ENCODE measurements at places on chromosomes 3 and 15.
A peak's percentile ranks its signal among the peaks of the same experiment; 100 is the strongest.

GRCh38 chr3:52240059-52240885, 1.3 kb upstream of the TWF2 start:
- DNase-seq, result peak; percentile 85

GRCh38 chr15:89972085-89972484, 29.0 kb upstream of the ZNF710 start:
- DNase-seq, result no peak

DNA sequence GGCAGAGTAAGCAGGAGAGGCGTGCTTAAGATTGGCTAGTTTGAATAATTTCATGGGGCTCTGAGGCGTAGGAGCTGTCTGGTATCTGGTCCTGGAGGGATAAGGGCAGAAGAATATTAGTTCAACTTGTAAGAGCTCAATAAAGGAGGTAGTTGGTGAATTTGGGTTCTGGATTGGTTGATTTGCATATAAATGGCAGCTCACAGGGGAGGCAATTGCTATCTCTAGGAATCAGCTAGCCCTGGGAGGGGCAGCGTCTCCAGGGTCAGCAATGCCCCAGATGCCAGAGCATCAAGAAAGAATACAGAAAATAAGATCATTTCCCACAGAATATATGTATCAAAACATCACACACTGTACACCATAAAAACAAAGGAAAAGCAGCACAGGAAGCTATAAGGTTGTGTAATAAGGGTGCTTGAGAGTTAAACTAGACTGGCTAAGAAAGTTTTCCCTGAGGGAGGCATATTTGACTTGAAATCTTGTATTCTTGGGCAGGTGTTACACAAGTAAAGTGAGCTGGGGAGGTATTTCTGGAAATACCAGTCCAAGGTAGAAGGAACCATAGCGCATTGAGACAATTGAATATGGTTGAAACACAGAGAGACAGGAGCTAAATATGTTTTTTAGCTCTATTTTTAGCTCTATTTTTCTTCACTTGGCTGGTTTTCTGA, 6.1 kb downstream of the MOBP start:
- DNase-seq, result no peak

DNA sequence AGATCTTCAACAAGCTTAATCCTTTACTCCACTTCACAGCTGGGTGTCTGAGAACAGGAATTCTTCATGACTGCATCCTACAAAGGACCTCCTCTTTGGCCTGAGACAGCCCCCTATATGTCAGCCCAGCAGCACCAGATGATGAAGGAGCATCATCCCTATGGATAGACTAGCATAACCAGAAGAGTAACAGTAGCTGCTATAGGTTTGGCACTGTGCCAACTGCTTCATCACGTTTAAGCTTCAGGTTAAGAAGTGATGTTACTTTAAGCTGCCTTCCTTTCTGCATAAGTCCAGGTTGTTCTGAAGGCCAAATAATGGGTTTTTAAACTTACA, 50.6 kb downstream of the CMSS1 start:
- peak; percentile 46 for DNase-seq

DNA sequence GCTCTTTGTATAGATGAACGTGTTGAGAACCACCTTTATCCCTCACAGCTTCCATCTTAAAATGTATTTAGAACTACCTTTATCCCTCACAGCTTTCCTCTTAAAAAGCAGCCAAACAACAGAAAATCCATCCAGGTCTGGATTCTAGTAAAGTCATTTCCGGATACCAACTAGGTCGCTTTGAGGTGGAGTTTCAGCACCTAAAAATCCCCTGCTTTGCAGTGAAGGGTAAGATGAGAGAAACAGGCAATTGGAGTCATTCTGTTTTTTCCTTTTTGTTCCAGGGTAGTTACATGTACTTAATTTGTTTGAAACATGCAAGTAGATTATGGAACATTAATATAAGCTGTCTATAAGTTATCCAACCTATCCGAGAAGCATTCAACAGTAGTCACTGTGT, 192.0 kb downstream of the UBE2E2 start:
- no peak for DNase-seq

DNA sequence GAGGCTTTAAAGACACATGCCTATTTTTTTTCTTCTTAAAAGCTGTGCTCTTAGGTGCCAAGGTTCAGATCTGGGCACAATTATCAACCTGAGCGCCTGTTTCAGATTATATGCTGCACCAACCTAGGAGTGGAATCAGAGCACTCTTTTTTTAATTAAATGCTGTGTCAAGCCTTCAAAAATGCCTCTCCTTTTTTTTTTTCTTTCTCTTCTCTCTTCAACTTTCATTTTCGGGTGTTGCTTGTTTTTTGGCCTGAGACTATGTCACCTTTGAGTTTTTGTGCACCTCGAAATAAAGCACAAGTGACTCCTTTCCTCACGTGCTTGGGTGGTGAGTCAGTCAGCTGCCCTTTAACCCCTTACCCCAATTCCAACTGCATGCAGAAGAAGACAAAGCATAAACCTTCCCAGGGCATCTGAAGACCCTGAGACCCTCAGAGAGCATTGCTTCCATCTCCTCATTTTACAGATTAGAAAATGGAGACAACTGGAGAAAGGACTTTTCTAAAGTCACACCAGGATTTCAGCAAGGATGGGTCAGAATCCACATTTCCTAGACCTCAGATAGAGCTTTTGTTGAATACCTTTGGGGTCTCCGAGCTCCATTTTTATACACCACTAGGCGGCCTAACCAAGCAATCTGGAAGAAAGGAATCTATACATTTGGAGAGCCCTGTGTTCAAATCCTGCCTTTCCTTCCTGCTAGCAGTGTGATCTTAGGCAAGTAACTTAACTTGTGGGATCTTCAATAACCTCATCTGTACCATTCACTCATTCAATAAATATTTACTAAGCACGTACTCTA, 631 bp upstream of the PRICKLE2 start:
- no peak for DNase-seq

- no peak for DNase-seq
Measured at GRCh38 chr3:25531971-25532370, 103.9 kb downstream of the RARB start.

- DNase-seq, result no peak
Measured at GRCh38 chr15:57920911-57921310, 144.6 kb downstream of the ALDH1A2 start.

DNA sequence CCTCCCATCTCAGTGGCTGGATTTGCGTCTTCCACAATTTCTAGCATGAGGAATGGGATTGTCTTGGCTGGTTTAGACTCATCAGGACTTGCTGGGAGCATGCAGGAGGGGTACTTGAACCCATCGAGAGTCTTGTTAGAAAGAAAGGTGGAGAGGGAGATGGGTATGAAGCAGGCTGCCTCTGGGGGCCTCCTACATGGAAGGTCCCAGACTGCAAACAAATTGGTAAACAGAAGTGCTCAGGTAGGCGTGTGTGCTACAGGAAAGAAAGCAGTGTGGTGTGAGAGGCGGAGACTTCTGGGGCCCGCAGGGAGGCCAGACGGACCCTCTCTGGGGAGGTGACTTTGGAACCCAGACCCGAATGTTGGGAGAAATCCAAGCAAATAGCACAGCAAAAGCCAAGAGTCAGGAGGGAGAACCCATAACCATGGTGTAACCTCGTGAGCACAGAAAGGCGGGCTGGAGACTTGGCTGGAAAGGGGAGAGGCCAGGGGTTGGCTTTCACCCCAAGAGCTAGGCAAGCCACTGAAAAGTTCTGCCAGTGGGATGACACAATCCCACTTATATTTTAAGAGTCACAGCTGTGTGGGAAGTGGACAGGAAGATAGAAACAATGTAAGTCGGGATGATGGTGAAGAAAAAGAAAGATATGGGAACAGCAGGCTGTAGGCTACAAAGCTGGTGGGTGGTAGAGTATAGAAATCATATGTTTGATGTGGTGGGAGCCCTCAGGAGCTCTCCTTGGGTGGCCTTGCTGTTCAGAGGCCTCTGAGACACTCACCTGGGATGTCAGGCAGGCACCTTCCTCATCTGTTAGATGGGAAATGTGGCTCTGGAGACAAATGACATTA, 130.1 kb upstream of the PRR20G start:
- DNase-seq, result no peak

DNA sequence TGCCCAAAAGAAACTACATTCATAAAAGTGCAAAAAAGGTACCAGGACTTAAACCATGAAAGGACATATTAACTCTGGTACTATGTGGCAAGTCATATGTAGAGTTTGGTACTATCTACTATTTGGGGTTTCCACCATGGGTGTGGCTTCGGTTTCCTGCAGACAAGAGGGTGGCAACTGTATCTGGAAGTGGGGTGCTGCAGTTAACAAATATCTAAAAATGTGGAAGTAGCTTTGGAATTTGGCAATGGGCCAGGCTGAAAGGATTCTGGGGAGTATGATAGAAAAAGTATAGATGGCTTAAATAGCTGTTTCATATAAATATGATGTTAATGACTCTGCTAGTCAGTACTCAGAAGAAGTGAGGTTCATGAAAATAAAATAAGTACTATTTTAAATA, 44.0 kb downstream of the PLSCR2 start:
- no peak for DNase-seq

DNA sequence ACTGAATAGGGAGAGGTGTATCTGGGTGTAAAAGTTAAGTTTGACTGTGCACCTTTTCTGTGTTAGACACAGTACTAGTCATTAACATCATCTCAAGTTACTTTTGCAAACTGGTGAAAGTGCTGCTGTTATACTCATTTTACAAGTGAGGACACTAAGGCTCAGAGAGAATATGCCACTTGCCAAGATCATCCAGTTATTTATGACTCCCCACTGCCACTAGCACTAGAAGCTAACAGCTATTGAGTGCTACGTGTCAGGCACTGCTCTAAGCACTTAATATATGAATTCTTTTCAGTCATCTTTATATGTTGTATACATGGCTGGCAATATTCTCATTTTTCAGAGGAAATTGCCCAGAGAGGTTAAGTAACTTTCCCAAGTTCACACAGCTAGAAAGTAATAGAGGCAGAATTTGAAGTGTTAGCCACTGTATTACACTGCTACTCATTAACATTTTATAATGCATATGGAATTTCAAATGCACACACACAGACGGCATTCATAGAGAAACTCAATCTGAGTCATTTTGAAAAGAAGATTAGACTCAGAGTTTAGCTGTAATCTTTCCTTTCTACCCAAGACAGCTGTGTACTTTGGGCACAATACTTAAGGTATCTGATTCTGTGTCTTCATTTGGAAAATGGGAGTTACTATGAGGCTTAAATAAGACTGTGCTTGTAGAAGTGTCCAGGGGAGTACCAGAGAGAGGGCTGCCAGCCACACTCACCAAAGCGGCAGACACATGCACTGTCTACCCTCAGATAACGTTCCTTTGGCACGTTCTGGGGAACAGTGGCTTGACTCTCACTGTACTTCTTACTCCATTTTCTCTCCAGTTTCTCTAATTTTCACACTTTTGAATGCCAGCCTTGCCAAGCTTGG, 1.3 kb upstream of the MASP1 start:
- no peak for DNase-seq

- DNase-seq, result no peak
Measured at GRCh38 chr3:9770276-9770812, 597 bp upstream of the CAMK1 start.

DNA sequence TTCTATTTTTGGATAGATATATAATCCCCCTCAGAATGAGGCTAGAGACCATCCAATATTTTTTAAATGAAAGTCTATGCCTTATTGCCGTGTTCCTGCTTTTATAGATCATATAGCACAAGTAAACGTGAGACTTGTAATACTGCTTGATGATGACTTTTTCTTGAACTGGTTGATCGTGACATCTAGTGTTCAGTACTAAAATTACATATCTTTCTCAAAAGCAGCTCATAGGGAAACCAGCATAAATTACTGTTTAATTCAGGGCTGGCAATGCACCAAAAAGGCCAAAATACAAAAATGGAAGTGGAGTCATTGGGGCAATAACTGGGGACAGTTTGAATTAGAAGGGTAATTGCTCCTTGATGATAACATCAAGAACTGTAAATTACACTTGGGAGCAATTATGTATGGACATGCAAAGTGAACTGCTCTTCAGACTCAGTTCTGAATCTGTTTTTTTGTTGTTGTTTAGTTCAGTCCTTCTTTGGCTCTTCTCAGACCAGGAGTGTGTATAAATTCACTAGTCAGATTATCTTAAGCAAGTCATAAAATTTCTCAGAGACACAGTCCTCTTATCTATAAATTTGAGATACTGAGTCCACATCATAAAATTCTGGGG, 325.3 kb downstream of the THSD4 start:
- DNase-seq, result peak; percentile 83

GRCh38 chr3:171172070-171172469, 145.6 kb upstream of the SLC2A2 start:
- no peak for DNase-seq

DNA sequence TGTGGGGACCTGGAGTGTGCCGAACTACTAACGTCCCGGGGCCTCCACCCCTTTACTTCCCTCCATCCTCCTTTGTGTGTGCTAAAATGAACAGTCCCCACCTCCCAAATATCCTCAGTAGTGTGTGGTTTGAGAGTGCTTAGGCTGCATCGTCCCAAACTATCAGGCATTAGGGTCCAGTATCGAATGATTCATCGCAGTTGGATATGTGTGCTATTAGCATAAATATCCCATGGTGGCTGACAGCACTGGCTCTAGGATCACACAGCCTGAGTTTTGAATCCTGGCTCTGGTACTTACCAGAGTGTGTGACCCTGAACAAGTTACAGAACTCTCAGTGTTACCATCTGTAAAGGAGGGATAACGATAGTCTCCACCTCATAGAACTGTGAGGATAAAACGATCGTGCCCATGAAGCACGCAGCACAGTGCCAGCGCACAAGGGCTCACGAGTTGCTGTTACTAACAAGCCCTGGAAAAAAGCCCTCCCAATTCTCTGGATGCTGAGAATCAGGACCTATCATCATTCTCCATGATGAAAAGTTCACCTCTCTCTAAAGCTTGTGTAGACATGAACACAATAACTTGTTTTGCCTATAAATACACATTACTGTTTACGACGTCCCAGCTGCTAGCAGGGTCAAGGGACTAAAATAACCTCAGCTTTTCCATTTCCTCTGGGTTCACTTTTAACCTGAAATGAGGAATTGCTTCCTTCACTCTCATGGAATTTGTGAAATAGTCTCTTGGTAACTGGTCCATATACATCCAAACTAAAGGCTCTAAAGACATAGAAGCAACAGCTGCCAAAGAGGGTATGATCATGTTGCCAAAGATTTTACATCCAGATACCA, 51.0 kb downstream of the VGLL4 start:
- peak; percentile 58 for DNase-seq

DNA sequence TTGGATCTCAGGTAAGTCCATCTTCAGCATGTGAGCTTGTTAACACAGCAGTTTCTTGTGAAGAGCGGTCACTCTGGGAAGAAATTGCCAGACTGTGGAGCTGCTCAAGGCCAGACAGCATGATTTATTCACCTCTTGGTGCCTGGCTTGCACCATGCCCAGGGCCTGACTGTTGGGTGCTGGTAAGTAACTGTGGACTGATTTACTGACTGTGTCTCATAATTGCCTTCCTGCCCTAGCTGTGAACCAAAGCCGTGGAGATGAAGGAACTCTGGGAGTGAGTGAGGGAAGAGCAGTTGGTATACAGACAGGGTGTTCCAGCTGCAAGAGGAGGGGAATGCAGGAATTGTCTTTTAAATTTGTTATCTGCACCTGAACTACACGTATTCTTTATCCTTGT, 18.5 kb upstream of the WNT7A start:
- DNase-seq, result no peak

GRCh38 chr3:117490716-117491115, 781.1 kb downstream of the TUSC7 start:
- no peak for DNase-seq
